Foreskin keratinocyte (primary cell): ENCODE measurements at places on chromosomes 7 and 10.

- DNase-seq: no peak
These were observed 60.6 kb upstream of the GAD2 start for GRCh38 chr10:26156019-26156418.

DNA sequence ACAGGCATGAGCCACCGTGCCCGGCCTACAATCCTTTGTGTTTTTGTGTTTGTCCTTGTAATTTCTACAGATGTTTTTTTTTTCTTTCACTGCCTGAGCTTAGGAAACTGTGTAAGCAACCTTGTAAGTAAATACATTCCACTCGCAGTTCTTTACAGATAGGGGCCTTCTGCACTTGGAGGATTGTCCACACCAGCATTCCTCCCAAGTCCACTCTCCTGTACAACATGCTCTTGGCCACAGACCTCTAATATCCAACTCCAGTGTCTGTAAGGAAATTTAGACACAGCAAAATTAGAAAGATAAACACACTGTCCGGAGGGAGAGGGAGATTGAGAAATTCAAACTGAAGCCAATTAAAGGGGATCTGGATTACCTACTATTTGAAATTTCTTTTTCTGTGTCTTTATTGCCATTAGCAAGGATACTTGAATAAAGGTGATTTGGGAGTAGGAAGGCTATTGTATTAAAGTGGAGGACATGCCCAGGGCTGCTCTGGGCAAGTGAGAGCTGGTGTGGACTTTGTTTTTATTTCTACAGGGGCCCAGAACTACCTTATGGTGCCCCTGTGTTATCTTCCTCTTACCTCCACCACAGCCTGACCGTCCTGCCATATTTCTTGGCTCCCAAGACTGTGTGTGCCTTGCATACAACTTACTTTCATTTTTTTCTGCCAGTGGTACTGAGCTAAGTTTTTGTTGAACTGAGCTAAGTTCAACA lies 9.7 kb downstream of the MXI1 start:
- peak; percentile 22 for DNase-seq

DNA sequence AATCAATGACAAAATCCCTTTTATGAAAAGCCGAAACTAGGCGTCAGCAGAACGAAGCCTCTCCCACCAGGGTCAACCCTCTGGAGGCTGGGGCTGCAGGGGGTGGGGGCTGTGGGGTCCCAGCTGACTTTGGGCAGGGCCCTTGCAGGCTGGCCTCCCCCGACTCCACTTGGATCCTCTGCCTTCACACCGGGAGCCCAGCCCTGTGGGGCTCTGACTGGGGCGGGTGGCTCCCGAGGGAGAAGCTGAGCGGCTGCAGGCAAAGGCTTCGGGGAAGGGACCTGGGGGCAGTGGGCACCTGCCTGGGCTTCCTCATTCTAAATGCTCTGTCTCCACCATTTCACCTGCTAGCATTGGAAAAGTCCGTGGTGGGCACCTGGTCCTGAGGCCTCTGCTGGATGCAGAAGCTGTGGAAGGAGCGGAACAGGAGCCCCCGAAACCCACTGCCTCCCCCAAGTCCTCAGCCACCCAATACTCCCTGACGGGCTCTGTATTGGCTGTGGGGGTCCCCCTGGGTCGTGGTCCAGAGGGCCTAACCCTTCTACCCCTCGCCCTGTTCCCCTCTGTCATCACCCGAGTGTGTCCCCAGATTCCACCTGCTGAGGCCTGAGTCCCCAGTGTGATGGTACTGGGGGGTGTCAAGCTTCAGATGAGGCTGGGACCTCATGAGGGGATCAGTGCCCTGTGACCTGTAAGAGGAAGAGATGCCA lies 108.6 kb downstream of the DNAJB6 start:
- DNase-seq: no peak

DNA sequence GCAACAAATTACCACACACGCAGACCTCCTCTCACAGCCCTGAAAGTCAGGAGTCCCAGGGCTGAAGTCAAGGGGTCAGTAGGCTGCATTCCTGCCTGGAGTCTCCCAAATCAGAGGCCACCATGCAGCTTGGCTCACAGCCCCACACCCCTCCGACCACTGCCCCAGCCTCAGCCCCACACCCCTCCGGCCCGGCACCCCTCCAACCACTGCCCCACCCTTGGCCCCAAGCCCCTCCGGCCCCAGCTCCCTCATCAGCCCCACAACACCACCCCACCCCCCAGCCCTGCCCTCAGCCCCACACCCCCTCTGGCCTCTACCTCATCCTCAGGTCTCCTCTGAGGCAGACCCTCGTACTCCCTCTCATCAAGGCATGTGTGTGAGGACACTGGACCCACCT lies 85.7 kb downstream of the DIP2C start:
- DNase-seq: no peak

DNA sequence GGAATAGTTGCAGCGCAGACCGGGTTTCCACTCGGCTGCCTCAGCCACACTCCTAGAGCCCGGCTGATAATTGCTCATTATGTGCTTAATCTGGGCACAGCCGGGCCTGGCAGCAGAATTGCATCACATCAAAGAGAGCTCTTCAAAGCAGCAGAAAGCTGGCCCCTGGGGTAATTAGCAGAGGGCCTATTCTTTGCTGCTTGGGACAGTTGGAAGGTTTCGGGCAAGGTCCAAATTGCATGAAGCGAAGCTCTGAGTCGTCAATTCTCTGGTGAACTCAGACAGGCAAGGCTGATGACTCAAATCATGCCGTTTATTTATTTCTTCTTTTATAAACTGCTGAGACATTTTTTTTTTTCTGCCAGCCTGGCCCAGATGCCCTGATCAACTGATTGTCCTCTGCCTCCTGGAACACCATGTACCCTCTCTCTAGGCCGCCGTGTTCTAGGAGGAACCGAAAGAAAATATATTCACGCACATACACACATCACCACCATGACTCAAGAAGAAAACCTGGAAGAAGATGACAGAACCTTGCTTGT lies 242.2 kb downstream of the RAB11FIP2 start:
- no peak for DNase-seq

- no peak for DNase-seq
These were observed 12.0 kb upstream of the PARD3 start for GRCh38 chr10:34826857-34827766.

DNA sequence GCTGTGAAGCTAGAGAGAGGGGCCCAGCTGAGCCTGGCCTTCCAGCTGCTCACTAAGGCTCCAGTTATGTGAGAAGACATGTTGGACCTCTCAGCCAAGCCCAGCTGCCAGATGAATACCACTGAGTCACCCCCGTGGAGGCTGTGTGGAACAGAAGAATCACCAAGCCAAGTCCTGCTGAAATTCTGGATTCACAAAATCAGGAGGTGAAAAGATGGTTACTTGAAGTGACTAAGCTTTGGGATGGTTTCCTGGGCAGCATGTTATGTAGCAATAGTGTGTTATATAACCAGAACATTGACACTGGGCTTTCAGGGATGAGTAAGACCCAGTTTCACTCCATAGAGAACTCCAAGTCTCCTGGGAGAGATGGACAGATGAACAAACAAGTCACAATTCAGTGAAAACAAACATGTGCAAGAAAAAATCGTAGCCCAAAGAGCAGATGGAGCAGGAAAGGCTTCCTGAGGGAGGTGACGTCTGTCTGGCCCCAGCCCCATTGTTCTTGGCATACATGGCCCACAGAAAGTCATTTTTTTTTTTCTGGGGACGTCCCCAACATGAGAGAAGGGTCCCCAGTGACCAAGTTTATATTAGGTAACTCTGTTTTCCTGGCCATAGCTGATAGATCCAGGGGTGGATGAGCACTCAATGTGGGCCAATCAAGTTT lies 64.1 kb upstream of the PDZD8 start:
- DNase-seq: peak; percentile 98

DNA sequence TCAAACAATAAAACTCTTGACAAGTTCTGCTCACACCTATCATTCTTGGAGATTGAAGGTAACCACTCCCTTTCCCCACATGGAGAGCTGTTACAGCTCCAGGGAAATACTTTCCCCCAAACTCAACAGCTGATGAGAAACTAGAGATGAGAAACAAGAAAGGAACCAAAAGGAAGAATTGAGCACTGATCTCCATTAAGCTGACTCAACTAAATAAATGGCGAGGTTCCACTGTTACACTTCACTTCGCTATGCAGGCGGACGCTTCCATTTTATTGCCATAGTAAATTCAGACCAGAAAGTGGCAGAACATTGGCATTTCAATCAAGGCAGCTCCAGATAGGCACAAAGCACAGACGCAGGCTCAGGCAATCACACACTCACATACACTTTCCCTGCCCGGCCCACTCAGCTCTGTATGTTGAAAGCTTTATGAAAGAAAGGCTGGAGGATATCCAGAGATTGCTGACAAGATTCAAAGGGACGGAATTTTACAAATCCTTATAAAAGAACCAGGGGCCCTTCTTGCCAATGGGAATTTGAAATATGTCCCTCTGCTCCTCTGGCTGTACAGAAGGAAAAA lies 11.5 kb upstream of the YAE1 start:
- no peak for DNase-seq

DNA sequence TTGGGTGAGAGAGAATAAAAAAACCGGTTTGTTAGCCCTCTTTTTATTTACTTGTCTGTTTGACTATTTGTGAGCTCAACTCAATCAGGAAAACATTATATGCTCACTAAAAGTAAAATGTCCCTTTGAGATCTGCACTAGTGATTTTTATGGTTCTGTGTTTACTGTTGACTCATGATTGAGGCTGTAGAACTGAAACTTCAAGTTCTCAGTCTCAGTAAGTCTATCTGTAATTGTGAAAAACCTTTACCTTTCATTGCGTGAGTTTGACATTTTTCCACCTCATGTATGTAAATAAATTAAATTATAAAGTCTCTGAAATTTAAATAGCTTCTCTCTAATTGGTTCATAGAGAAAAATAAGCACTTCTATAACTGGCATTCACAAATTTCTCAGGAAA lies 17.0 kb upstream of the CASD1 start:
- DNase-seq: no peak

GRCh38 chr10:28036587-28036986 lies 37.7 kb upstream of the ODAD2 start:
- no peak for DNase-seq

- DNase-seq: no peak
These were observed 24.7 kb upstream of the RBM33 start for GRCh38 chr7:155619634-155620271.

DNA sequence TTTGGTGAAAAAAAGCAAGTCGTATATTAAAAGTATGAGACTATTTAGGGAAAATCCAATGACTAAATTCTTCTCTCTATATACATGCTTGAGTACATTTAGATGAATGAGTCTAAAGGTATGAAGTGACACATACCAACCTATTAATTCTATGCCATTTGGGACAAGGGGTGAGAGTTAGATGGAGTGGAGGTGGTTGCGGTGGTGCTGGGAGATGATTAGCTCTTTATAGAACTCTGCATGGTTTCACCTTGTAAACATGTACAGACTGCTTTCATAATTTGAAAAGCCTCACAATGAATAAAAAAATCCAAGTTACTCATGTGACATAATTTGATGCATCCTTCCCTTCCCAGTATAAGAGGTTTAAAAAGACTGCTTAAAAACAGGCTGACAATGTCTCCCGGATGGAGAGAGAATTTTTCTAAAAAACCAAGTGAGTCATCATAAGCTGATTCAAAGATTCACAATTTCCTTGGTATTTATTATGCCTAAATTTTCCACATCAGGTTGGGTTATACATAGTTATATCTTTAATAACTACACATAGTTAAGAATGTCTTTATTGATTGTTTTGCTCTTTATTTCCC lies 572.8 kb downstream of the REEP3 start:
- DNase-seq: no peak

- no peak for DNase-seq
These were observed 257.6 kb upstream of the ZMIZ1 start for GRCh38 chr10:78811174-78811573.

GRCh38 chr7:82760831-82761230 lies 317.3 kb upstream of the CACNA2D1 start:
- no peak for DNase-seq

DNA sequence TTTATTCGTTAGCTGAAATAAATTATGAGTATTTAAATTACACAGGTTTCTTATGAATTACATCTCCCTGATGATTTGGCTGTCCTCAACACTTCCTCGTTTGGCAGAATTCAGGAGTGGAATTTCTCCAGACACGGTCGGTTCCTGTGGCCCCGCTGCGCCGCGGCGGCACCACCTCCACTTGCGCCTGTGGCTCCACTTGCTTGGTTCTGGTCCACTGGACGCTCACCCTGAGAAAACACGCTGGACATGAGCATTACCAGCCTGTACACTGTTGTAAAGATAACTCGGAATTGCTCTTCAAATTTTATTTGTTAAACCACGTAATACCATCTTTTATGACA lies 85.3 kb downstream of the ZNF33B start:
- DNase-seq: no peak

DNA sequence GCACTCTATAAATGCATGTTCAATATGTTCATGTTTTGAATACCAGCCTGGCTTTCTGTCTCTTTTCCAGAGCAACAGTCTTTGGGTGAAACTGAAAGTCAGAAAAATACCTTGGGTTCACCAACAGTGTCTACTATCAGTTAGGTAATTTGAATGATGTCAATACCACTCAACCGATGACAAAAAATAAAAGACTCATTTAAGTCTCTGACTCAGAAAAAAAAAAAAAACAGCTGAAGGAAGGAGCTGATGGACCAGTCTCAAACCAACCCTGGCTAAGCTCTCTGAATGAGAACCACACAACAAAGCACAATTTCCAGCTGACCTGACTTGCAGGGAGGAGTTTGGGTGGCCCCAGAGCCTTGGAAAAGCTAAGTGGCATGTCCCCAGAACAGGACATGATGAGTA lies 42.5 kb downstream of the ABLIM1 start:
- no peak for DNase-seq

- no peak for DNase-seq
These were observed 42.4 kb downstream of the IL2RA start for GRCh38 chr10:6019796-6020195.

DNA sequence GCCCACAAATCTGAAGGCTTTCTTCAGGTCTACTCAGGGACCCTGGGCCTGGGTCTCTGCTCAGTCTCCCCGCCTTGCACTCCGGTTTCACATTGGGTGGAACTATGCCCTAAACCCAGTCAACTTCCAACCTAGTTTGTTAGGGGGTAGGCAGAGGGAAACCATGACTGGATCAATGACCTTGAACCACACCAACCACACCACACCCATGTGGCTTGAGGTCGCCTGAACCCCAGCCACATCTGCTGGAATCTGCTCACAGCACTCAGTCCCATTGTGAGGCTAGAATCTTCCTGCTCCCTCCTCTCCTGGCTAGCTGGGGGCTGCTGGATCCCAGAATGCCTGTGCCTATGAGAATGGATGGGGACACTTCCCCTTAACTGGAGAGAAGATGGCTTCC lies 17.9 kb downstream of the RFC2 start:
- no peak for DNase-seq

GRCh38 chr10:21487416-21488180 lies 37.9 kb downstream of the SKIDA1 start:
- DNase-seq: no peak

DNA sequence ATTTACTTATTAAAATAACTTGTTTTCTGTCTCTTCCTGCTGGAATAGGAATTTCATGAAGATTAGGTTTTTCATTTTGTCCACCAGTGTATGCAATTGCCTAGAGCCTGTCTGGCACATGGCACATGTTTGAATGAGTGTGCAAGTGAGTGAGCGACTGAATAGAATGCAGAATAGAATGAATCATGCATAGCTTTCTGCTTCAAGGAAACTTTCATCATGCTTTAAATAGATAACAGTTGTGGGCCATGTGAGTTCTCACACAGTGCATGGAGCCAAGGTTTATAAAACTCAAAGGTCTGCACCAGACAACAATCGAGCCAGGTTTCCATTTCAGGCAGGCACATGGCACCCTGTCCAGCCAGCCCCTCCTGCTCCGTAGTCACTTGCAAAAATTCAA lies 74.2 kb upstream of the HECW1 start:
- peak; percentile 30 for DNase-seq
